Fibroblast of skin of left quadriceps (primary cell): ENCODE measurements at places on chromosomes 2 and 18.

DNA sequence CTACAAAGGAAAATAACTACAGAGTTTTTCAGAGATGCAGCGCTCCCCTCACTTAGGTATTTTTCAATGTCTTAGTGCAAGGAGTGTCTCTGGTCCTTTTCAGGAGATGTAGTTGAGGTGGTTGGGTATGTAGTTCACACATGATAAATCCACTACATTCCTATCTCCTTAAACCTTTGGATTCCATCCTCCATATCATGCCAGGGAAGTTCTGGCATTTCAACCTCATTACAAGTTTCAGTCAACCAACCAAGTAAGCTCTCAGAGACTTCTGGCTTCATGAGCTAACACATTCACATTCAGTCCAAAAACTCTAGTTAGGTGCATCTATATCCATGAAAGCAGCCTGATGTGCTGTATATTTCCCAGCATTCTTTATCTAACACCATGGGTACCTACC, 47.3 kb downstream of the MAP3K20 start:
- no peak for DNase-seq

DNA sequence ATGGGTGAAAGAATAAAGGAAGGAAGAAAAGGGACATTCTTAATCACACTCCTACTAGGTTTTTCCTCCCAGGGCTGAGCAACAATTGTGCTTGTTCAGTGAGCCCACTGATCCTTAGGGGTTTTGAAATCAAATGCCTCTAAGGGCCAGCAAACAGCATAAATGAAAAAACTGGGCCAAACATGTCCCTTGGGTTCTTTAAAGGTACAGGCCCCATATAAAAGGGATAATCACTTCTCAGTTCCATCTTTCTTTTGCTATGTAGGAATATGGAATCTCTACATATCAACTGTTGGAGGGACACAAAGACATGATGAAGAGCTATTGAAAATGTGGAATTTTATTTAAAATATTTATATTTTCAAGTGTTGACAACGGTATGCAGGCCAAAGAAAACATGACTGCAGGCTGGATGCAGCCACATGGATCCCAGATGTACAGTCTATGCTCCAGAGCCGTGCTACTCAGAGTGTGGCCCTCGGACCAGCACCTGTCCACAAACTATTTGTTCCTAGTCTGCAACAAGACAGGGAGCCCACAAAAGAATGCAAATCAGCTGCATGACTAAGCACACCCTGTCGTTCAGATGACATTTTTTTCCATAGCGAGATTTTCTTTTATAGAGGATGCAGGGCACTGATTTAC, 110.0 kb downstream of the CDH20 start:
- DNase-seq, result peak; percentile 29

- DNase-seq, result peak; percentile 42
Measured at GRCh38 chr2:106833256-106833655, 52.7 kb downstream of the ST6GAL2 start.

DNA sequence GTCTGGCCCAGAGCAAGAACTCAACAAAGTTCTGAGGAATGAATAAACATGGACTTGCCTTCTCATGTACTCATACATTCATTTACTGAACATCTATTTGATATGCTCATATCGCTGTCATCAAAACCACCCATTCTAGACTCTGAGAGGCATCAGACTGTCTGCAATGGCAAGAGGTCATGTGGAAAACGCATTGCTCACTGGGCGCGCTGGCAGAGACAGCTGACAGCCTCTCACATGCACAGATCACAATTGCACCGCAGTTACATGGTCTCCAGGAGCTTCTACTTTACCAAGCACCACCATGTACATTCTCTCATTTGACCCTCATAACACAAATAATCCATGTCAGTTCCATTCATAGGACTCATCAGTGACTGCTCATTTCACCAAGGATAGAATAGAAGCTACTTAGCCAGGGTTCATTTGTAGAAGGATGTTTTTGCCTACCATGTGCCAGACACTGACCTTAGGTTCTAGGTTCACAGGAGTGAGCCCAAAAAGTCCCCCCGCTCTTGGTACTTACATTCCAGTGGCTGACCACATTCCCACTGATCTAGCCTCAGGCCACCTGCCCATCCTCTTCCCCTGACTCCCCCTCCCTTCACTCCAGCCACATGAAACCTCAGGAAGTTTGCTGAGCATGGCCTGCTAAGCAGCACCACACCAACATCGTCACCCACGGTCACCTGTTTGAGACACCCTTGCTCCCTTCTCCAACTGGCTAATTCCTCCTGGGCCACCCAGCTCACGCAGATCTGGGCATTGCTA, 6.1 kb downstream of the FAM124B start:
- no peak for DNase-seq

GRCh38 chr2:26273501-26273900, 28.8 kb downstream of the HADHB start:
- peak; percentile 6 for DNase-seq

- no peak for DNase-seq
Measured at GRCh38 chr2:168253379-168253778, 6.0 kb upstream of the STK39 start.

DNA sequence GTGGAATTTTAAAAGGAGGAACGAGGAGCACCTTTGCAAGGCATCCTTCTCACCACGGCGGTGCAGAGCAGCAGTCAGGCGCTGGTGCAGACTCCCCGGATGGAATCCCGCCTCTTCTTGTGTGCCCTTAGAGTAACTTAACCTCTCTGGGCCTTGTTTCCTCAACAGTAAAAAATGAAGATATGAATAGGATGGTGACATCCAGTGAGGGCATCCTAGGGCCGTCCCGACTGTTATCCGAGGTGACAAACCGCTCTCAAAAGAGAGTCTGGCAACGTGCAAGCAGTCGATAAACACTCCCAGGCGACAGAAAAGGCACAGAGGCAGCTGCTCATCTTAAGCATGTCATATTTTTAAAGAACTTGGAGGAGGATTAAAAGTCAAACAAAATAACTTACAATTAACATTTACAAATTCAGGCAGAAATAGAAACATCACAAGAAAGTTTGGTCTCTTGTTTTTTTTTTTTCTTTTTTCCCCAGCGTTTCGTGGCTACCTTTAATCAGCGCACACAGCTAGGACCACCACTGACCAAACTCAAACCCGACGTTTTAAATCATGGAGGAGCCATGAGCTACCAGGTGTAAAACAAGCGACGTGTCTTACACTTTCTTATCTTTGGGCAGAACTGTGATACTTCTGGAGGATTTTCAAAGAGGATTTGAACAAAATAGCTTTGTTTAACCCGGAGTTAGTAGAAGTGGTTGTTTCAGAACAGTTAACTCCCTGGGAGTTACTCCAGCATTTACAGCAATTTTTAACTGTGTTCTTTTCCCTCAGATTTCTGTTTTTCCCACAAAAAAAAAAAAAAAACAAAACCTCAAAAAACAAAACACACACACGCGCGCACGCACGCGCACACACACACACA, 2.1 kb downstream of the MBP start:
- no peak for DNase-seq

GRCh38 chr2:127528487-127528886, 2.2 kb upstream of the IWS1 start:
- DNase-seq, result no peak

GRCh38 chr2:233331536-233331935, 22.8 kb upstream of the DGKD start:
- no peak for DNase-seq

GRCh38 chr2:191009541-191010374, 4.2 kb downstream of the STAT1 start:
- no peak for DNase-seq

- DNase-seq, result no peak
Measured at GRCh38 chr2:124542932-124543640, 518.0 kb downstream of the CNTNAP5 start.

DNA sequence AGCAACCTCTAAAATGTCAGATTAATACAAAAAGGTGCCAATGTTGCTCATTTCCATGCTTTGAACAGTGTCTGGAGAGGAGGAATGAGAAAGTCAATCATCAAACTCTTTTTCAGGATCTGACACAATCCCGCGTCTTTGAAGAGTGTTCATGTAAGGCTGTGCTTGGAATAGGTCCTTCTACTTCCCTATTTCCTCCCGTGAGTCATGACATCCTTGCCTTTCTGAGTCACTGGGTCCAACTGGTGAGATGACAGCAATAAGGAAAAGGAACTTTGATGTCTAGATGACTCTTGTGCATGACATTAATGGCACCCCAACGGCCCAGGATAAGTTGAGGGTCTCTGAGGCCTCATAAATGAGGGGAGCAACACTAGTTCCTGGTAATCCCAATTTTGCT, 109.0 kb upstream of the CELF4 start:
- DNase-seq, result no peak

DNA sequence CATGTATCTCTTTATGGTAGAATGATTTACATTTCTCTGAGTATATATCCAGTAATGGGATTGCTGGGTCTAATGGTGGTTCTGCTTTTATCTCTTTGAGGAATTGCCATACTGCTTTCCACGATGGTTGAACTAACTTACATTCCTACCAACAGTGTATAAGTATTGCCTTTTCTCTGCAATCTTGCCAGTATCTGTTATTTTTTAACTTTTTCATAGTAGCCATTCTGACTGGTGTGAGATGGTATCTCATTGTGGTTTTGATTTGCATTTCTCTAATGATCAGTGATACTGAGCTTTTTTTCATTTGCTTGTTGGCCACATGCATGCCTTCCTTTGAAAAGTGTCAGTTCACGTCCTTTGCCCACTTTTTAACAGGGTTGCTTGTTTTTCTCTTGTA, 55.1 kb downstream of the CYTIP start:
- DNase-seq, result no peak

- peak; percentile 80 for DNase-seq
Measured at GRCh38 chr2:205474741-205475415, 207.4 kb upstream of the NRP2 start.

DNA sequence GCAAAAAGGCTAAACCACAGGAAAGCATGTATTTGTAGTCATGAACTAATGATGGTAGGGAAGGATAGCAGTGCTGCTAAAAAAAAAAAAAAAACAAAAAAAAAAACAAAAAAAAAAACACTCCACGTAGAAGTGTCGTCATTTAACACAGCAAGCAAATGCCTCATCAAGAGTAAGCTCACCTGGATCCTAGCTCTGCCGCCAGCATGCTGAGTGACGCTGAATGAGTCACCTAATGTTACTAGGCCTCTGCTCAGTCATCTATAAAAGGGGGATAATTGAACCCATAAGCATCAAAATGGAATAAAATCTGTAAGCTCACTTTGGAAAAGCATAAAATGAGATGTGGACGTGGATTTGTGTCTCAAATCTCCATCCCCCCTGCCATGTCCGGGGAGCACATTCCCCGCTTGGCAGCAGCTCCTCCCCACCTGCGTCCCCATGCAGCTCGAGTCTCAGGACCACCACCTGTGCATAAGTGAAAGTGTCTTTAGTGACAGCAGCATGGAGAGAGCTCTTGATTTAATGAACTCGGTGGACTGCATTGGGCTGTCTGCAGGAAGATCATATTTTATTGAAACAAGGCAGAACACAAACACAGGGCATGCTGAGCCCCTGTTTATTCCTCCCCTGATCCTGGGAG, 427.5 kb downstream of the LRATD1 start:
- no peak for DNase-seq

DNA sequence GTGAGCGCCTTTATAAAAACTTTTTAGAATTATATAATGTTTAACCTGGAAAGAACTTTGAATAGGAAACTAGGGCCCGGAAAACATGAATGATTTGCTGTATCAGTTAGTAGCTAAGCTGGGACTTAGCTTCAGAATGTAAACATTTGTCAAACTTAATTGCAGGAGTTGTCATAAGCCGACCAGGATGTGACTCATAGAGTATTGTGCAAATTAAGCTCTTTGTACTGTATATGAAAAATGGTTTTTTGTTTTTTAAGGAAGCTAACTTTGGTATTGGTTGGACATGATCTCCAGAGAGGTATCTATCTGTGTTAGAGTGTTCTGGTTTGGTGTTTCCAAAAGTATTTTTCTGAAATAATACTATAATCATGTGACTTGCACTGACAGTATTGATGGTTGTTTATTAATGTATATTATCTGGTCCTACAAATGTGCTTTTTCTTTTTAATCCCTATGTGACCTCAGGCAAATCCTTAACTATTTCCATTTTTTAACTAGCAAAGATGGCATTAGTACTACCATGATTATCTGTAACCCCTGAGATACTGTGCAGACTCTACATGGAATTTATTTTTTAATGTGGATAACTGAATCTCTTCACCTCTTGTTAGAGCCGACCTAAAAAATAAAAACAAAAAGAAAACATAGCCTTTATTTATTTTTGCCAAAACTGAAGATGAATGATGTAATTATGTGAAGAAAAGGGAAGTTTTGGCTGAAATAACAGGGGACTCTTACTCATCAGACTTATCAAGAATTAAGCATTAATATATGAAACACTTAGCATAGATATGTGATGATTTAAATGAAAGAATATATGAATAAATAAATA, 11.7 kb downstream of the YIPF4 start:
- peak; percentile 22 for DNase-seq

DNA sequence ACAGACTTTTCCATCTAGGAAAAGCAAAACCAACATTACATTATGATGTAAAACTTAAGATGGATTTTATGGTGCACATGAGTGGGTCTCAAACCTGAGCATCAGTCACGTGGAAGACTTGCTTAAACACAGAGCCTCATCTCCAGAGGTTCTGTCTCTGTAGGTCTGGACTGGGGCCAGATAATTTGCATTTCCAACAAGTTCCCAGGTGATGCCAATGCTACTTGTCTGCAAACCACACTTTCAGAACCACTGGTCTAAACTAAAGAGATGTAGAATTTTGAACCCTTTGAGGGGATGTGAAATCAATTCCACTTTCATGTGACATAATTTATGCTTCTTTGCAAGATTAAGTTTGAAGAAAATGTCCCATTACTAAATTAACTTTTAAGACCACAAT, 522.8 kb downstream of the MBD2 start:
- no peak for DNase-seq

DNA sequence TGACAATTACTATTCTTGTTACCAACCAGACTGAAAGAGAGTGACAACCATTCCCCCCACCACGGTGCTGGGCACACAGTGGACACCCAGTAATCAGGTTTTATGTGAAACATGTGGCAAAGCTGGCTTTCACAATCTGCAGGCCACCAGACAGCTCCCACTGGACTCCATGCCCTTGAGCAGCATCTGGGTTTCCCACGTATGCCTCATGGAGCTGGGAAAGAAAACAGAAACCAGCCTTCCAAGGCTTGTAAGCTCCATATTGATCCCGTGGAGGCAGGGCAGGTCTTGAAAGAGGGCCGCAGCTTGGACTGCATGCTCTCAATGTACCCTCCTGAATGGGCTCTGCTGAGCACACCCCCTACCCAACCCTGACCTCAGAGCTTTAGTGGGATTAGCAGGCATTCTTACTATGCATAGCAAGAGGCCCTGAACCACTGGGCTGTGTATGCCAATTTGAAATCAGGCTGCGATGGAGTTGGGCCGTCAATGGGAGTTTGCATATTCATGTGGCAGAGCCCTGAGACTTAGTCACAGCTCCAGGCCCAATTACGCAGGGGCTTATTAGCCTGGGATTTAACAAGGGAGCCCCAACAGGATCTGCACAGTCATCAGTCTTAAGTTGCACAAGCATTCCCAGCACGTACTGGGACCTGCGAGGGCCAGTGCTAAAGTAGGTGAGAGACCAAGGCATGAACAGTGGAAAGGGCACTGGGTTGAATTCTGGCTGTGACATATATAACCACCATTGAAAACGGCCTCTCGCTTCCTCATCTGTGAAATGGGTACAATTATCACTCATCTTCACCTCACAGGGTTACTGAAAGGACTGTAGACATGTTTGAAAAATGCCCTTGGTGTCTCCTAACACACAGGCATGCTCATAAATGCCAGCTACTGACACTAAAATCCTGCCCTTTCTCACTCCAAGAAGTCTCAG, 10.5 kb downstream of the C1QL2 start:
- DNase-seq, result no peak

GRCh38 chr2:144914113-144914512, 394.2 kb upstream of the ZEB2 start:
- no peak for DNase-seq
